Activated CD4-positive, alpha-beta T cell treated with anti-CD3 and anti-CD28 coated beads, Interleukin-2, Interleukin-6, amounts not matched to agents 100 ng/mL and 50 ng/mL, durations not matched to agents 16 hours and 8 hours (primary cell): ENCODE measurements at places on chromosomes 16 and 17.

- no peak for DNase-seq
These were observed 17.8 kb downstream of the MBTPS1 start for GRCh38 chr16:84098939-84099338.

DNA sequence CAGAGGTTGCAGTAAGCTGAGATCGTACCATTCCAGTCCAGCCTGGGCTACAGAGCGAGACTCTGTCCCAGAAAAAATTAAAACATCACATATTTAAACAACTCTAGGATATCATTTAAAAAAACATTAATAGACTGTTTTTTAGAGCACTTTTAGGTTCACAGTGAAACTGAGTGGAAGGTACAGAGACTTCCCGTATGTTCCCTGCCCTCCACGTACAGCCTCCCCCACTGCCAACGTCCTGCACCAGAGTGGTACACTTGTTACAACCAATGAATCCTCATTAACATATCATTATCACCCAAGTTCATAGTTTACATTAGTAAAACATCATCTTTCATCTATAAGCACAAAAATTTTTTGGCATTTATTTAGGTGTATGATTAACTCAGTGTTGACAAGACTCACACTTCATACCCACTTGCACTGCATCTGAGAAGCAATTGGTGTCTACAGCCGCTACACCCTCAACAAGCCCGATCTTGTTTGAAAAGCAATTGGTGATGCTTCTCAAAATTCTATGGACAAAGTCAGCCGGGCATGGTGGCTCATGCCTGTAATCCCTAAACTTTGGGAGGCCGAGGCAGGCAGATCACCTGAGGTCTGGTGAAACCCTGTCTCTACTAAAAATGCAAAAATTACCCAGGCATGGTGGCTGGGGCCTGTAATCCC, 39.9 kb upstream of the STH start:
- no peak for DNase-seq

DNA sequence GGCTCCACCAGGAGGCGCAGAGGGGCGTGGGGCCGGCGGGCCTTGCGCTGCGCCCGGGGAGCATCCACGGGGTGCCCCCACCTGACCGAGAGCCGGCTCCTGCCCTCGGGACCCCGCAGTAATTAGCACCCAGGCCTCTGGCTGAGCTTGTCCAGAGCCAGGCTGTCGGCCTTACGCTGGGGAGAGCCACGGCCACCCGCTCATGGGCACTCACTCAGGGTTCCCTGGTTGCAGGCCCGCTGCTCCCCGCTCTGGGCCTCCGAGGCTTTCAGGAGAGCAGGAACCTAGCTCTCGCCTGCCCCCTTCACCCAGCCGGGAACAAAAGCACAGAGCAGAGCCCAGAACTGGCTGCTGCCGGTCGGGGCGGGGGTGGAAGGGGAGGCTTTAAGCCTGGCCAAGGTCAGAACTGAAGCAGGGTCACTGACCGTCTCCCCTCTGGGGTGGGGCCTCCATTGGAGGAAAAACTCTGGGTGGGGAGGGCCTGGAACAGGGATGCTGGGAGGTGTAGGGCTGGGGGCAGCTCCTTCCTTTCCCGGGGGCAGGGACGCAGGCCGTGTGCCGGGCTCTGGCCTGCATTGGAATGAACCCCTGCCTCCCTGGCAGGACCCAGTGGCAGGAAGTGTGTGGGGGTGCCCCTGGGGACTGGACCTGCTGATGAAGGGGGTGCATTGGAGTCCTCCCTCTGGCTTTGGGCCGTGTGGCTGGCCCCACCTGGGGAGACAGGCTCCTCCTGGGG, 12.3 kb downstream of the GLIS2 start:
- peak; percentile 59 for DNase-seq

GRCh38 chr17:48995974-48996721, 1.0 kb upstream of the IGF2BP1 start:
- no peak for DNase-seq

DNA sequence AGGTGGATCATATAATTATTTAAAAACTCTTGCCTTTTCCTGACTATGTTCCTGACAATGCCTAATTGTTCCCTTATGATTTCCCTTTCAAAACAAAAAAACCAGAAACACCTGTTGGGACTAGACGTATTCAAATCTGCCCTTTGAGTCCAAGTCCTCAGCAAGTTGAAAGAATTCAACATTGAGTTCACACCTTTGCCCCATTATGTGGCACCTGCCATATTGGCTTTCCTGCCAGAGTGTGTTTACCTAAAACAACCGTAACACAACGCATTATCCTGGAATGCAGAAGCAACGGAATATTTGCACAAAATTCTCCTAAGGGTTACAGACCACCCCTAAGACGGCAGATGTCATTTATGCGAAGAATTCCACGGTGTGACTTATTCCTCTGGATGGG, 105.9 kb downstream of the ZFHX3 start:
- no peak for DNase-seq

DNA sequence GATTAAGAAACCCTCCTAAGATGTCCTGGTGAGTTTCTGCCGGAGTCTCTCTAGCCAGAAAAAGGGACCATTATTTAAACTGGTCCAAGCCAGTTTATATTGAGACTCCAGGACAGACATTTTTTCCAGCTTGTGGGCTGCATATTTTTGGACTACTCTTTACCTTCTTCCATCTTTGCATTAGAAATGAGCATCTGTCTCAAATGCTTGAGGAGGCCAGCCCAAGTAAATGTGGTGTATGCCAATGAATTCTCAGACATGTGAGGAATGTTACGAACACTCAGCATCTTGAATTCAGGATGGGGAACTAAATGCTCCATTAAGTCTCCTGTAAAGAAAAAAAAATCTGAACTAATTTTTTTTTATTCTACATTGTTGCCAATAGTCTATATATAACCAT, 18.4 kb downstream of the TUBD1 start:
- DNase-seq = no peak

GRCh38 chr17:76953066-76953465, 84.9 kb downstream of the MGAT5B start:
- DNase-seq = no peak

- no peak for DNase-seq
These were observed 45.4 kb downstream of the CHD9 start for GRCh38 chr16:53100131-53100748.

- DNase-seq = no peak
These were observed 29.9 kb downstream of the ACTG1 start for GRCh38 chr17:81482673-81483072.

GRCh38 chr16:67541391-67542263, 13.0 kb downstream of the RIPOR1 start:
- DNase-seq = no peak

DNA sequence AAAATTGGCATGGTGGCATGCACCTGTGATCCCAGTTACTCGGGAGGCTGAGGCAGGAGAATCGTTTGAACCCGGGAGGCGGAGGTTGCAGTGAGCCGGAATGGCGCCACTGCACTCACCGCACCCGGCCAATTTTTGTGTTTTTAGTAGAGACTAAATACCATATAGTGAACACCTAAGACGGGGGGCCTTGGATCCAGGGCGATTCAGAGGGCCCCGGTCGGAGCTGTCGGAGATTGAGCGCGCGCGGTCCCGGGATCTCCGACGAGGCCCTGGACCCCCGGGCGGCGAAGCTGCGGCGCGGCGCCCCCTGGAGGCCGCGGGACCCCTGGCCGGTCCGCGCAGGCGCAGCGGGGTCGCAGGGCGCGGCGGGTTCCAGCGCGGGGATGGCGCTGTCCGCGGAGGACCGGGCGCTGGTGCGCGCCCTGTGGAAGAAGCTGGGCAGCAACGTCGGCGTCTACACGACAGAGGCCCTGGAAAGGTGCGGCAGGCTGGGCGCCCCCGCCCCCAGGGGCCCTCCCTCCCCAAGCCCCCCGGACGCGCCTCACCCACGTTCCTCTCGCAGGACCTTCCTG, at the start of gene HBQ1:
Gene HBQ1, plus strand, starts transcription at position 359 of the 575 bp plus-strand sequence. Its CDS starts 28 bp downstream, at position 387.
- DNase-seq = peak; percentile 42

DNA sequence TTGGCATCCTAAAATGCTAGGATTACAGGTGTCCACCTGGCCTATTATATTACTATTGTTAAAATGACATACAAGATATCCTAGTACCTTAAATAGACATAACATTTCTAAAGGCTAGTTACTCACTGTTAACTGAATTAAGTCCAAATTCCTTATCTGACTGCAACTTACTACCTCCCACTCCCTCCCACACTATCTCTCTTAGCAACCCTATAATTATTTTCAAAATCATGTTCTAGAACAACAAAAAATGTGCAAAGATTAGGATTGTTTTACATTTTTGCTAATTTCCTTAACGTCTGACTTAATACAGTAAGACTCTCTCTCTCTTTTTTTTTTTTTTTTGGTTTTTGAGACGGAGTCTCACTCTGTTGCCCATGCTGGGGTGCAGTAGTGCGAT, 2.2 kb upstream of the ATF7IP2 start:
- no peak for DNase-seq

DNA sequence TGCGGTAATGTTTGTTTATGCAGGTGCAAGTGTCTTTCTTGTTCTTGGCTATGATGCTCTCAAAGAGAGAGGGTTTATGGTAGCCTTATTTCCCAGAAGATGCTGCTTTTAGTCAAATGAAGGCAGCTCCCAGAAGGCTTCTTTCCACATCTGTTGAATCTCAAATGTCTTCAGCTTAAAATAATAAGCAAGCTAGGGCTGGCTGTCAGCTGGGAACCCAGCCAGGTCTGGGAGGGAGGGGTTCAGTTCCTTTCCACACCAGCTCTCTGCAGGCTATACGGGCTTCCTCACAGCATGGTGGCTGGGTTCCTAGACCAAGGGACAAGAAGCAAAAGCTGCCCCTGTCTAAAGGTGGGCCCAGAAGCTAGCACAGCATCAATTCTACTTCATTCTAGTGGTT, 47.4 kb upstream of the ATF7IP2 start:
- no peak for DNase-seq

GRCh38 chr17:79922116-79922601, 82.9 kb upstream of the CBX4 start:
- no peak for DNase-seq

DNA sequence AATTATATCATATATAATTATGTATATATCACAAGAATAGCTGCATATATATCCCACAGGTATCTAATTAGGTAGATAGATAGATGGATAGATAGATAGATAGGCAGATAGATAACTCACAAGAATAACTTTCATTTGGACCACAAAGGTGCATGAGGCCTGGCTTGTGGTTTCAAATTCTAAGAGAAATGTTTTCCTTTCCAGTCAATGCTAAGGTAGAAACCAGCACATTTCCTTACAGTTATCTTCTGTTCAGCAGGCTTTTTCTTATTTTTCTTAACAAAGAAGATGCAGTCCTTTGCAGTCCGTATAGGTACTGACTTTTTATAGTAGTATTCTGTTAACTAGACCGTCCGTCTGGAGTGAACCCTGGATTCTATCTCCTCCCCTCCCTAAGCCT, 152.9 kb upstream of the ANKFN1 start:
- no peak for DNase-seq
